Stimulated activated CD8-positive, alpha-beta memory T cell treated with anti-CD3 and anti-CD28 coated beads, Interleukin-4, amount 100 ng/mL, for 4 hours (primary cell): ENCODE measurements at places on chromosomes 13 and 19.

DNA sequence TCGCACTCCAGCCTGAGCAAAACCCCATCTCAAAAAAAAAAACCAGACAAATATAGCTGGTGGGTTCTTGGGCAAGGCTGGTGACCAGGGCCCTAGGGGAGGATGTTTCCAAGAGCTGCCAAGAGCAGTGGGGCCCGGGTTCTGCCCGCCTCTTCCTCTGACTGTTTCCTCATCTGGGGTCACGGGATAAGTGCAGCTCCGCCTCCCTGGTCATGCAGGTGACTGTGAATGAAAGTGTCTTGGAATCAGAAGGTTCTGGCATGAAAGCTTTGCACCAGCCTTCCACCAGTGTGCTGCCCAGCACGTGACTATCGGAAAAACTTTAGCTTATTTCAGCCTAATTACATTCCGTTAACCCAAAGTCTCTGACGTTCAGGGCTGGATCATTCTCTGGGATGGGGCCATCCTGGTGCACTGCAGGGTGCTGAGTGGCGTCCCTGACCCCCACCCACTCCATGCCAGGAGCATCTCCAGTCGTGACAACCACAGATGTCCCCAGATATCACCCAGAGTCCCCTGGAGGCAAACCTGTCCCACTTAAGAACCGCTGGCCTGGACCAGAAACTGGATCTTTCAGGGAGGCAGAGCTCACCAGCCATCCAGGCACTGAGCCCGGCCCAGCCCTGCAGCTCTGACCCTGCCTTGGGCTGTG lies 85.6 kb downstream of the GNG7 start:
- no peak for DNase-seq

GRCh38 chr19:15779756-15780476 lies 7.5 kb upstream of the OR10H5 start:
- no peak for DNase-seq

GRCh38 chr19:7637374-7638256 lies 705 bp downstream of the STXBP2 start:
- DNase-seq: no peak

GRCh38 chr19:53773999-53774398 lies 50.1 kb downstream of the NLRP12 start:
- DNase-seq: no peak

DNA sequence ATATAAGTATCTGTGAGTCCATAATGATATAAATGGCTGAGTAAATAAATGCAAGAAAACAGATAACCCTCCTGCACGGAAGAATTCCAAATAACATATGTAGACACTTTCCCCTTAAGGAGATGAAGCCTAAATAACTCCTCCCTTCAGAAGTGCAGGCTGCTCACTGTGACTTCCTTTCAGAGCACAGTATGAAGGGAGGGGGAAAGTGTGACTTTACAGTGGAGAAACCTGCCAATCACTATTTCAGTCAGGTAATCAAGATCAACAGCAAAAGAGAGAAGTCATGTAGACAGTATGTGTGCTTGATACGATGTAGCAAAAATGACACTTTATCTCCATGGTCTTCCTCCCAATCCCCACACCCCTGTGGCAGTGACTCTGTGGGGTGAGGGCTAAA lies 7.1 kb downstream of the GGACT start:
- no peak for DNase-seq

- no peak for DNase-seq
Measured at GRCh38 chr13:97300871-97301270, 78.7 kb downstream of the MBNL2 start.

DNA sequence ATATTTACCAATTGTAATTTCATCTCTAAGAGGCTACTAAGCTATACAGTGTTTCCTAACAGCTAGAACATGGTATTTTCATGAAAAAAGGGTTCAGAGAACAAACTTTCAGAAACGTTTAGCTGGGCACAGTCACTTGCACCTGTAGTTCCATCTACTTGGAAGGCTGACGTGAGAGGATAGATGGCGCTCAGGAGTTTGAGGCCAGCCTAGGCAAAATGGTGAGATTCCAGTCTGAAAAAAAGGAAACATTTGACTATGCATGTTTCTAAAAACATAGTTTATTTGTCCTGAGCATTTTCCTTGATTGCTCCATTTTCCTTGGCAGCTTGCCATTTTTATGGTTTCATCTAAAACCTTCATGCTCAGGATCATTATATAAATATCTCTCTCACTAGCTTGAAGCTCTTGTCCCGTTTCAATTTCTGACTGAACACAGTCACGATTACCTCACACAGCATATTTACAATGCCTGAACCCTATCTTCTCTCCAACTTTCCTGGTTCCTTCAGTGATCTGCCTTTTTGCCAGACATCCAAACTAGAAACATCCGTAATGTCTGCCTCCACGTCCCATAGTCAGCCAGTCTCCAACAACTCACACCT lies 200.8 kb downstream of the RGCC start:
- no peak for DNase-seq

- no peak for DNase-seq
Measured at GRCh38 chr19:33780746-33781145, 15.9 kb upstream of the KCTD15 start.

- no peak for DNase-seq
Measured at GRCh38 chr13:43939086-43939485, 59.4 kb downstream of the LACC1 start.

GRCh38 chr19:19749117-19749907 lies 16.4 kb upstream of the ZNF14 start:
- no peak for DNase-seq

DNA sequence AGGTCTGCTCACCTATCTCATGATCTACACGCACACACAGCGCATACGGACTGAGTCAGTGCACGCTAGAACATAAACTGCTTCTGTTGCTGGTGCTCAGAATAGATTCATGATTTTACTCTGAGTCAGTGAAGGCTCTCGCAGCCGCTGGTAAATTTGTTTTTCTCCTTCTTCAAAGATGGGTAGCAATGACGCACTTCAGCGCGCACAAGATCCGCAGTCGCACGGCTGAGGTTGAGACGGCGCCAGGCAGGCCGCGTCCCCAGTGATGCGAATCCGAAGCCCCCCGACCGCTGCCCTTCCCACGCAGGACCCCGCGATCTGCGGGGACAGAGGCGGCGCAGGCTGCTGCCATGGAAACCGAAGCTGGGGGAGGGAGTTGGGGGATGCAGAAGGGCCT lies 103.7 kb upstream of the USP29 start:
- DNase-seq: no peak

DNA sequence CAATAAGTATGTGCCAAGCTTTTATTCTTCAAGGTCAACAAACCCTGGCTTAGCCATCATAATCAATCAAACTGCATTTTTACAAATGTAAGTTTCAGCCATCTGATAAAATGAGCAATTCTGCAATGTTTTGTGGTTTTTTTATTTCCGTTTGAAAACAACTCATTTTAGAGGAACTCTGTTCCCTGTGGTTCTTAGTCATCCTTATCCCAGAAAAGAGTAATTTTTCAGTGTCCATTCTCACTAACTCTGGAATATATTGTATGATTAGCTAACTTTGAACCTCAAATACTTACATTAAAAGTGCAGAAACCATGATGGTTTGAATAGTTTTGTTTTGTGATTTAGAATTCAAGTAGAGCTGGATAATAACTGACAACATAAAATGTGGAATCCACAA lies 87.6 kb downstream of the IRS2 start:
- no peak for DNase-seq

DNA sequence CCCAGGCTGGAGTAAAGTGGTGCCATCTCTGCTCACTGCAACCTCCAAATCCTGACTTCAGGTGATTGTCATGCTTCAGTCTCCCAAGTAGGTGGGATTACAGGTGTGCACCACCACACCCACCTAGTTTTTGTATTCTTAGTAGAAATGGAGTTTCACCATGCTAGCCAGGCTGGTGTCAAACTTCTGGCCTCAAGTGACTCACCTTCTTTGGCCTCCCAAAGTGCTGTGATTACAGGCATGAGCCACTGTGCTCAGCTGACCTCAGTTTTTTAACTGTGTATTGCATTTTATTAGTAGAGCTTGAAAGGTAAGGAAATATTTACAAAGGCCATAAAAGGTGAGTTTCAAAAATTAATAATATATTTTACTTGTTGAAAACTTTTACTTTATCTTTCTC lies 2.3 kb downstream of the ZNF726 start:
- no peak for DNase-seq

GRCh38 chr19:28985201-28985600 lies 227.8 kb downstream of the UQCRFS1 start:
- DNase-seq: no peak

DNA sequence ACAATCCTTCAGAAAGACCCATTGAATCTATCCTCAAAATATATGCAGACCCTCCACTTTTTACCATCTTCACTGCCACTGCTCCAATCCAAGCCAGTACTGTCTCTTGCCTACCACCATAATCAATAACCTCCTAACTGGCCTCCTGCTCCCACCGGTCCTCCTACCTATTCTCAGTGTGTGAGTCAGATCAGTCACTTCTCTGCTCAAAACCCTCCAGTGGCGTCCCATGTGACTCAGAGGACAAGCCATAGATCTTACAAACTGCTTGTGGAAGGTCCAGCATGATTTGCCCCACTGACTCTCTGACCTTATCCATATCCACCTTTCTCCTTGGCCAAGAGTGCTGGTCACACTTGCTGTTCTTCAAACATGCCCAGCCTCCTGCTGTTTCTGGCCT lies 23.4 kb upstream of the MBNL2 start:
- DNase-seq: no peak

GRCh38 chr19:18743784-18744418 lies 47.2 kb downstream of the COMP start:
- DNase-seq: no peak

GRCh38 chr19:53880711-53881481 lies 1.1 kb upstream of the PRKCG start:
- no peak for DNase-seq

GRCh38 chr19:47161876-47162489 lies 31.3 kb downstream of the SAE1 start:
- DNase-seq: no peak

DNA sequence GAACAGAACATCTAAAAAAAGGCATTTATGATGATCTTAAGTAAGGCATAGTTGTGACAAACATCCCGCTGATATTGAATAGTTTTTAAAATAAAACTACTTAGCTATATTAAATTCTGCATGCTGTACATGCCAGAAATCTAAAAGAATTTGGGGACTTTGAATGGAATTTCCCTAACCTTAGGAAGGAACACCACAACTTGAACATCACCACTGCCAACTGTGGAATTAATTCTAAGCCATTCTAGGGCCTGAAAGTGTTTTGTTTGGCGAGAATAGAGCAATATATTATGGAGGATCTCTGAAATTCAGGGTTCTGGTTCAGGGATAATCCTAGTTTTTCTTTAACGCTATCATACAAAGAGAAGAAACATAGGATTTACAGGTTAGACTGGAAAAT lies 17.8 kb upstream of the LATS2 start:
- DNase-seq: no peak

- DNase-seq: no peak
Measured at GRCh38 chr19:8577247-8577646, at the start of gene MYO1F. TSS of gene MYO1F (minus strand) at chr19:8577442. CDS start at chr19:8577309, 133 bp downstream.
